ENCODE measurements at places on chromosomes 1 and 21.

DNA sequence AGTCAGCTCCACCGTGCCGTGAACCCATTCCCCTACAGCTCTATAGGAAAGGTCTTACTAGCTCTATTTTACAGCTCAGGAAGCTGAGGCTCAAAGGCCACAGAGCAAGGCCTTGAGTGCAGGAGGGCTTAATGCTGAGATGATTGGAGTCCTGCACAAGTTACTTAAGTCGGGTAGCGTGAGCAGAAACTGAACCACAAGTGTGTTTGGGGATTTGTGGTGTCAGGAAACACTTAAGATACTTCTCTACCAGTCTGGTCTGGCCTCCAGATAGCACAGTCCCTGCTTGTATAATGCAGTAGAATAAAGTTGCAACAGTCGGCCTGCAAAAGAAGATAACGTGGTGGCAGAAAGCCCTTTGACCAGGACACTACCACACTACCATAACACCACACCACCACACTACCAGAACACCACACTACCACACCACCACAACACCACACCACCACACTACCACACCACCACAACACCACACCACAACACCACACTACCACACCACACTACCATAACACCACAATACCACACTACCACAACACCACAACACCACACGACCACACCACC is 118.1 kb downstream of the SPSB1 start:
- peak; percentile 24 for DNase-seq

DNA sequence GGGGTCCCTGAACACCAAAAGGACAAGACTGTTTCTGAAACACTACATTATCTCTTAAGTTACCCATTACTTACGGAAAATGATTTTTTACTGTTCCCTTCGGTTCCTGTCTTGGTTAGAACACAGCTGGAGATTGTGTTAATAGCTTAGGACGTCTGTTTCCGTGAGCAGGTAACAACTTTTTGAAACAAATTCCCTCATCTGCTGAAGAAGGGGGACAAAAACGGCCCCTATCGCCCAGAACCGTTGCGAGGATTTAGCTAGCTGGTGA is 67.8 kb downstream of the SLC35A3 start:
- no peak for DNase-seq

DNA sequence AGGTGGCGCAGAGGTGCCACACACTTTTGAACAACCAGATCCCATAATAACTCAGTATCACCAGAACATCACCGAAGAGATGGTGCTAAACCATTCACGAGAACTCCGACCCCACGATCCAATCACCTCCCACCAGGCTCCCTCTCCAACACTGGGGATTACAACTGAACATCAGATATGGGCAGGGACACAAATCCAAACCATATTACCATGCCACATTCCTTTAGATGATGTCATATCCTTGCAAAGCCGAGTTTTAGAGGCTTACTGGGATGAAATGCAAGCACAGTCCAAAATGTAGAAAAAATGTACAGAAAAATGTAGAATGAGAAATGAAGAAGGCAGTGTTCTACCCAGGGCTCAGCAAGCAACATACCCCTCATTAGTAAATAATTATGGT is 64.7 kb downstream of the SGIP1 start:
- no peak for DNase-seq

GRCh38 chr1:90114521-90115141 is 119.7 kb downstream of the ZNF326 start:
- DNase-seq = peak; percentile 69

- peak; percentile 73 for DNase-seq
These were observed 65.9 kb downstream of the NDUFS5 start for GRCh38 chr1:39091845-39092645.

GRCh38 chr21:33971492-33972013 is 55.9 kb upstream of the ATP5PO start:
- peak; percentile 35 for DNase-seq

GRCh38 chr1:243732637-243733036 is 117.4 kb downstream of the AKT3 start:
- no peak for DNase-seq

DNA sequence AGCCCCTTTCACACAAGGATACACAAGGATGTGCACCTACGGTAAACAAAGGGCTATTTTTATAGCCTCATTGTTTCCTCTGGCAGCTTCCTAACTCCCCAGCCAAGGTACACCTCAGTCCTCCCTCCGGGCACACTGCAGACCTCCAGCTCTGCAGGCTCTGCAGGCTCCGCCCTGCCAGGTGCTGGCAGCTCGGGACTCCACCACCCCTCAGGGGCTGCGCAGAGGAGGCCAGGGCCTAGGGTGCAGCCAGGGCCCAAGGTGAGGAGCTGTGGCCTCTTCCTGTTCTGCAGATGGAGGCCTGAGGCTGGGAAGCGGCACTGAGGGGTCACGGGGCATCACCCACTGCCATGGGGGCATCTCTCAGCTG is 19.8 kb upstream of the CLSTN1 start:
- DNase-seq = peak; percentile 50

GRCh38 chr1:101185421-101185820 is 51.4 kb upstream of the S1PR1 start:
- no peak for DNase-seq
